ENCODE measurements at places on chromosomes 6 and 20.
A peak's percentile ranks its signal among the peaks of the same experiment; 100 is the strongest.

DNA sequence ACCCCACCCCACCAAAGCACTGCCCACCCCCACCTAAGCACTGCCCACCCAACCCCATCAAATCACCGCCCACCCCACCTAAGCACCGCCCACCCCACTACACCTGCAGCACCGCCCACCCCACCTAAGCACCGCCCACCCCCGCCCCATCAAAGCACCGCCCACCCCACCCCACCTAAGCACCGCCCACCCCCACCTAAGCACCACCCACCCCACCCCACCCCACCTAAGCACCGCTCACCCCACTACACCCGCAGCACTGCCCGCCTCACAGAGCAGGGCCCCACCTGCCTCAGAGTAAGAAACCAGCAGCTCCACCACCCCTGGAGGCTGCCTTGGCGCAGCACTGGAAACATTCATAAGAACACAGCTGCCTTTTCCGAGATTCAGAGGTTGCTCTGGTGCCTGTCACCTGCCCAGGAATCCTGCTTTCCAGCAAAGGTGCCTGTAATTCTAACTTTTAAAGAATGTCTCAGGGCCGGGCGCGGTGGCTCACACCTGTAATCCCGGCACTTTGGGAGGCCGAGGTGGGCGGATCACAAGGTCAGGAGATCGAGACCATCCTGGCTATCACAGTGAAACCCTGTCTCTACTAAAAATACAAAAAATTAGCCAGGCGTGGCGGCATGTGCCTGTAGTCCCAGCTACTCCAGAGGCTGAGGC, 148.2 kb downstream of the BMP7 start:
- no peak for DNase-seq

DNA sequence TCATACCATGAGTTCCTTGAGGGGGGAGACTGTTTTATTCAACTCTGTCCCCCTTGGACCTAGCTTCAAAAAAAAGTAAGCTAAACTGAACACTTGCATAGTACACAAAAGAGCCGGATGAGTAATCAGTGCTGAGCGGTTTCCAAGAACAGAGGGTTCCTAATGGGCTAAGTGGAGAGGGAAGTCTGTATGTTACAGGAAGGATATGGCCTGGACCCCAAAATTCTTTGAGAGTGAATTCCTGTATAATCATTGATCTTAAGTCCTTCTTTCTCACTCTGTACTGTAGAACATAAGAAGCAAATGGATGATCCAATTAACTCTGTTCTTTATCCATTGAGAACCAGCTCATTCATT, 324.7 kb upstream of the CNR1 start:
- no peak for DNase-seq

- no peak for DNase-seq
These were observed 3.7 kb downstream of the TREML2 start for GRCh38 chr6:41197234-41197633.

DNA sequence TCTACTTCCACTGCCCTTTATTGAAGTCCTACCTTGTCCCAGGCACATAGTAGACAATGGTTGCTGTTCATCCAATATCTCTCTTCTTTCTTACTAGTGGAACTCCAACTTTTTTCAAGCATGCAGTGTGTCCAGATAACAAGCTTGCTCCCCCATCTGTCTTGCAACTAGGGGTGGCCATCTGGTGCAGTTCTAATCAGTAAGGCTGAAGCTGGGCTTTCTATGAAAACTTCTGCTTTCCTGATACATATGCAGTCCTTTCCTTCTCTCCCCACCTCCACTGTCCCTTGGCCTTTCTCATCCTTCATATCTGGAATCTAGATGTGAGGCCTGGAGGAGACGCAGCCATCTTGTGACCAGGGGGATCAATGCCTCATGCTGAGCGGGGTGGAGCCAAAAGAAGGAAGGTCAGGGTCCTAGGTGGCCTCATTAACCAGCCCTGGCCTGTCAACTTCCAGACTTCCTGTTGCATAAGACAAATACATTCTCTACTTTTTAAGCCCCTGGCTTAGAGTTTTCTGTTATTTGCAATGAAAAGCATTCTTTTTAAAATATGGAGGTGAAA, 59.6 kb upstream of the ZFP64 start:
- DNase-seq: no peak

- DNase-seq: no peak
These were observed 100.4 kb upstream of the BACH2 start for GRCh38 chr6:90397047-90397446.

GRCh38 chr6:45613656-45614055, 235.9 kb upstream of the SUPT3H start:
- no peak for DNase-seq

DNA sequence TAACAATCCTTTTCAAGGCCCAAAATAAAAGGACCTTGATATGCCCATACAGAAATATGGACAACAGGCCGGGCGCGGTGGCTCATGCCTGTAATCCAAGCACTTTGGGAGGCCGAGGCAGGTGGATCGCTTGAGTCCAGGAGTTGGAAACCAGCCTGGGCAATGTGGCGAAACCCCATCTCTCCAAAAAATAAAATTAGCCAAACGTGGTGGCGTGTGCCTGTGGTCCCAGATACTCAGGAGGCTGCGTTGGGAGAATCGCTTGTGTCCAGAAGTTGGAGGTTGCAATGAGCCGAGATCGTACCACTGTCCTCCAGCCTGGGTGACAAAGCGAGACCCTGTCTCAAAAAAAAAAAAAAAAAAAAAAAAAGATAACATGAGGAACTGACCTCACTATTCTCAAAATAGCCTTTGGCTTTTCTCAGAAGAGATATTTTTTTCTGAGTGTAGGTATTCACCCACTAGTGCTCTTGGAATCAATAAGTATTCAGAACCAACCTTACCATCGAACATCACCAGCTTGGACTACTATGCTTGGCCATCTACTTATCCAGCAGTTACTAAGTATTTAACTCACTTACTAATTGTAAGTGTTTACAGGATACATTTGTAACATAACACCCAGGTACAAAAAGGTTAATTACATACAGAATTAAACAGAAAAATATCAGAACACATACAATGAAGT, 99.2 kb downstream of the OR2B2 start:
- DNase-seq: no peak

- DNase-seq: no peak
These were observed 4.0 kb downstream of the CDKN1A start for GRCh38 chr6:36682328-36683144.

DNA sequence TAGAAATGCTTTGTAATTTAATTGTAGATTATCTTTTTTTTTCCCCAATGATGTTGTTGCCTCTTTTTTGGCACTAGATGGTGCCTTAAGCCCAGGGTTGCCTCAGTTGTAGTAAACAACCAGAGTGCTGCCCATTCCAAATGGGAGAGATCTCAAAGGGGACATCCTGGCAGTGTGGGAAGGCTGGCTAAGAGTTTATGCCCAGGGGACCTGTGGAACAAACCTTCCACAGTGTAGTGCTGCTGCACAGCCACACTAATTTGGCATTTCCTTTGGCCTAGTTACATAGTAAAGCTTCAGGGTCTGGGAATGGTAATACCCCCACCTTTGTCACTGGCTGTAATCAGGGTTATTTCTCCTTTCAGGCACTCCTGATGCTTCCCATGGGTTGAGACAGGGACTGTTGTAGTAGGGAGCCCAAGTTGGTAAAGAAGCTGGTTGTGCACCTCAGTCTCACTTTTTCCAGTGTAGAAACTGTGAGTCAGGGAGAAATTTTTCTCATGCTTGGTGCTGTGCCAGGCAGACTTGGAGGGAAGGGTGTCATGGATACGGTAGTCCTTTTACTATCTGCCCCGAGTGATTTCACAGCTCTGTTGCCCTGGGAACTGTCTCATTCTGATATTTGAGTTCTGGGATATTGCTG, 177.8 kb upstream of the ECI2 start:
- no peak for DNase-seq

DNA sequence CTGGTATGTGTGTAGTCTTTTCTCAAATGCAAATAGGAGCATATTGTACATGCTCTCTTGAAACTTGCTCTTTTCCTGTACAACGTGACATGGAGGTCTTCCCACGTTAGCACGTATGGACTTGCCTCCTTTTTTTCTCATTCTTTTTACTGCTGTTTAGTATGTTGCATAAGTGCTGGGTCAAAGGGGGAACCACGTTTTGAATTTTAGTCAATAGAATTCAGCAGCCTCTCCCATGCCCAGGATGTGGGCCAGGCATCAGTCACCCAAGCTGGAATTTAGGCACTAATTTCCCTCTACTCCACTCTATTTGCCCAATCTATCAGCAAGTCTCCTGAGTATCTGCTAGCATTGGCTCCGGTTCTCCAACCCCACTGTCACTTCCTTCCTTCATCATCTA, 41.5 kb upstream of the RNF24 start:
- no peak for DNase-seq

DNA sequence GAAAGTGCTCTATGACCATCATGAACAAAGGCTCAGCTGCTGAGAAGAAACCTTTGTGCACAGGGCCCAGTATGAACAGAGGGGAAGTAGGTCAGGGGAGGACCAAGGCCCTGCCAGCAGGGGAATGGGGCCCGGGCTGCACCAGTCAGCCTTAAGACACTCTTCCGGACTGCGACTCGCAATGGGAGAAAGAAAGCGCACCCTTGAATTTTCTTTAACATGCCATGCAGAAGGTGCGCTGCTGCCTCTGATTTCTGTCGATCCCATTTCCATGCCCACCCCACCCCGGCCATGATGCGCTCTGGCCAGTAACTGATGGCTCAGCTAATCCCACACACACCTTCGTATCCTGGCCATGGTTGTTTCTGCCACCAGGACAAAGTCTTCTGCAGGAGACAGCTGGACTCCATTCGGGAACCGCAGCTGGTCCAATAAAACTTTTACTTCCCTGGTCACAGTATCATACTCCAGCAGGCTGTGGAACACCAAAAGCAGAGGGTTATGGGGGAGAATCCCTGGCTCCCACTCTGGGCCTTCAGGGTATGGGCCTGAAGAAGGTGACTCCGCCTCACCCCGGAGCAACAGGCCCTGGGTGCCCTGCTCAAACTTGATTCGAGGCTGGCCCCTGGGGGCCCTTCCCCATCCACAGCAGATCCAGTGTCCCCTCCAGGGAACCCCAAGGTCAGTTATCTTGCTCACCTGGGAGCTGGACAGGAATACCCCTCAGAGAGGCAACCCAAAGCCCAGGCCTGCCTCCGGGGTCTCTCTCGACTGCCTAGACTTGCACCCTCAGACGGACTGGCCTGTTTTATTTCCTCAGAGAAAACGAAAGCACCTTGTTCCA, 20.3 kb downstream of the CST7 start:
- no peak for DNase-seq

- DNase-seq: no peak
These were observed 49.0 kb upstream of the RNF24 start for GRCh38 chr20:4064144-4064909.

GRCh38 chr20:325889-326644, 715 bp downstream of the SOX12 start:
- DNase-seq: no peak

DNA sequence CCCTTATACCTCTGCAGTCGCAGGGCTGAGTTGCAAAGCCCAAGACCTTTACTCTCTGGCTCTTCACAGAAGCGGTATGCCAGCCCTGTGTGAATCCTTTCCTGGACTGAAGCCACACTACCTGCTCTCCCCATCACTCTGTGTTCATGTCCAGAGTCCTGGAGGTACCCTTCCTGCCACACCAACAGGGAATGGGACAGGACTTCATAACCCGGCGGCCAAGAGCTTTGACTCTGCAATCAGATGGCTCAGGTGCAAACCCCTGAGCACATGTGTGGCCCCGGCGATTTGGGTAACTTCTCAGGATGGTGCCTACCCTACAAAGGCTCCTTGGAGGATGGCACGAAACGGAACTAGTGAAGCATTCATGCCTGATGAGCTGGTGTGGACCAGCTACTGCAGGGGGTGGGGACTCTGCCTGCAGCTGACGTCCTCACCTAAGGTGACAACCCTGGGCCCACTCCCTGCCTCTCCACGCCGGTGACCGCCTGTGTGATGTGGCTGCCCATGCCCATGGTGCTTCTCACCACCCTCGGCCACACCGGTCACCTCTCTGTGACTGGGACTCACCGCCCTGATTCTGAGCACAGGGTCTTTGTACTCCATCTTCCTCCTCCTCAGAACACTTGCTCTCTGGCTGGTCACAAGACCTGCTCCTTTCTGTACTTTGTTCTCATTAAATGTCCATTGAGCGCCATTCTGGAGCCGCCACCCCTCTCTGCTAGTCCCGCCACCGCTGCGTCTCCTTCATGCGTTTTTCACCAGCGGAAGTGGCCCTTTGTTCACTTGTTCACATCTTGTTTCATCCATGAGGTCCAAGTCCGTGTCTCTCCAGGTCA, 116.7 kb downstream of the SULF2 start:
- no peak for DNase-seq

DNA sequence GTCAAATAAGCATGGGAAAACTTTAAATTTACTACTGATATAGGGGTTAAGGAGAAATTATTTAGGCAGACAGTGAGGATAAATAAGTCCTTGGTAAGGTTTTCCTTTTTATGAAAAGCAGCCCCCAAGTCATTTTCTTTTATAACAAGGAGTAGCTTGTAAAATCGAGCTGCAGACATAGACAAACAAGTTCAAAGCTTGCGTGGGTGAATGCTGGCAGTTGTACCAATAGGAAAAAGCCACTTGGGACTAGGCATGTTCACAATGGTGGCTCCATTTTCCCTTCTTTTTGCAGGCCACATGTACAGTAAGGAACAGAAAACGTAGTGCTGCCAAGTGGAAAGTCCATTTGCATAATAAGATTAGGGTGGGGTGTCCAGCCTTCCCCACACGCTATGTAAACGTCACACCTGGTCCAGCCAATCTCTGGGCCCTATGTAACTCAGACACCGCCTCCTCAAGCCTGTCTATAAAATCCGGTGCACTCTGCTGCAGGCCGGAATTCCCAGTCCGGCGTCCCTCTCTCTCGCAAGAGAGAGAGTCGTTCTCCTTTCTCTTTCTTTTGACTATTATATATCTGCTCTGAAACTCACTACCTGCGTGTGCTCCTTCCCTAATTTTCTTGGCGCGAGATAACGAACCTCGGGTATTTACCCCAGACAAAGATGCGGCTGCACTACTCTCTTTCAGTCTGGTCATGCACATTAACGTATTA, 217.1 kb upstream of the MAN1A1 start:
- no peak for DNase-seq

GRCh38 chr6:31386977-31387376, 16.4 kb upstream of the MICA start:
- DNase-seq: no peak

GRCh38 chr6:136921936-136922684, at the start of gene SLC35D3:
Gene SLC35D3 (plus strand): TSS chr6:136922301. CDS start chr6:136922429, 128 bp downstream.
- no peak for DNase-seq

GRCh38 chr20:38094373-38094891, 60.9 kb downstream of the RPRD1B start:
- peak; percentile 49 for DNase-seq

DNA sequence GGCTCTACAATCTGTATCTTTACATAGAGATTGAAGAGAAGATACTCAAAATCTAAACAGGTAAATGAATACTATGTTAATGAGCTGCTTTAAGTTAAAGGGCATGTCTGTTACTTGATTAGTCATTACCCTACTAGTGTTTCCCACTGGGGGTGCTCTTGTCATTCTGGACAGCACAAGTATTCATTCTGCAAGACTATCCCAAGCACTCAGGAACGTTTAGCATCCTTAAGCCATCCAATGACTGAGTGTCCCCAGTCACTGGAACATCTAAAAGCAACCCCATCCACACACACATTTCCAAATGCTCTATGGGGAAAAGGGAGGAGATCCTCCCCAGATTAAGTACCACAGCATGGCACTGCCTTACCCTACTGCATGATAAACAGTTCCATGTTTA, 25.7 kb downstream of the EZR start:
- no peak for DNase-seq

- no peak for DNase-seq
These were observed 550.5 kb upstream of the MARCKS start for GRCh38 chr6:113306552-113307145.
